ENCODE measurements at places on chromosomes 2 and 18.

DNA sequence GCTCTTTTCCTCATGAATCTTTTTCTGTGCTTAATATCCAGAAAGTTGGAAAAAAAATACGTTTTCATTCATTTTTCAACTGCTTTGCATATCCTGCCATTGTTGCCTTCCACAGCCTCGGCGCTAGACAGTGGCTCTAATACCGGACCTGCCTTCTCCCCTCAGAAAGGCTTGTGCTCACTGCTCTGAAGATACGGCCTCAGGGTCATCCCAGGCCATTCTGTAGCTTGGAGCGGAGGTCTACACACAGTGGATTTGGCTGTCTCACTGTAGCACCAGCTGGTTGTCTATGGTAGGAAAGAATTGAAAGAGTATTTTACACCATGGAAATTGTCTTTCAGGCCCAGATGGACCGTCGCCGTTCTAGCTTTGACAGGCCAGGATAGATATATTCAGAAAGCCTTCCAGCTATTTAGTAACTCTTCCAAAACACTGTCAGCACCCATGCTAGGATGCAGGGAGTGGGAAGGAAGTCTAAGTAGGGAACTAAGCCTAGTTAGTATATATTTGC, 242.0 kb downstream of the TMEM182 start:
- no peak for DNase-seq

GRCh38 chr18:10475276-10475653, 20.8 kb downstream of the APCDD1 start:
- DNase-seq: no peak

- no peak for DNase-seq
Observed at GRCh38 chr2:53075760-53076159, 691.8 kb upstream of the CHAC2 start.

DNA sequence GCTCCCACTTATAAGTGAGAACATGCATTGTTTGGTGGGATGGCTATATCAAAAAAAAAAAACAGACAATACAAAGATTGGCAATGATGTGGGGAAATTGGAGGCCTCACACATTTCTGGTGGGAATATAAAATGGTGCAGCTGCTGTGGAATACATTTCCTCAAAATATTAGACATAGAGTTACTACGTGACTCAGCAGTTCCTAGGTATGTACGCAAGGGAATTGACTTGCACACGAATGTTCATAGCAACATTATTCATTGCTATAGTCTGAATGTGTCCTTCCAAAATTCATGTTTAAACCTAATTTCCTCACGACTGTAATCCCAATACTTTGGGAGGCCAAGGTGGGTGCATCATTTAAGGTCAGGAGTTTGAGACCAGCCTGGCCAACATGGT, 2.3 kb upstream of the ARHGEF33 start:
- no peak for DNase-seq

GRCh38 chr2:15302154-15302553, 259.0 kb downstream of the NBAS start:
- DNase-seq: no peak

- DNase-seq: no peak
Observed at GRCh38 chr2:201880993-201881611, 74.8 kb downstream of the CDK15 start.

- no peak for DNase-seq
Observed at GRCh38 chr2:15788830-15789229, 151.5 kb upstream of the MYCN start.

DNA sequence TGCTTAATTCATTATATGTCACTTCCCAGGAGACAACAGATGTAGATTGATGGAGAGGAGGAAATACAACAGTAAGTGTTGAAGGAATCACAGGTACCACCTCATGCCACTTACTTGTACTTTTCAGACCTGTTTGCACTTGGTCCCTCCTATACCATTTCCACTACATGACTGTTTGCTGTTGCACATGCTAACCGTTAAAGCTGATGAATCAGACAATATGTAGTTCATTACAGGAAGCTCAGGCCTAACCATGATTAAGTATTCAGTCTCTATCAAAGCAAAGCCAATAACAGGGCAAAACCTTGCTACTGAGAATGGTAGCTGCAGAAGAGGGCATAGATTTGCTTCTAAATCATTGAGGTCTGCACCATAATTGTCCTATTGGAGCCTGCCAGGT, 30.2 kb upstream of the GRP start:
- DNase-seq: no peak

DNA sequence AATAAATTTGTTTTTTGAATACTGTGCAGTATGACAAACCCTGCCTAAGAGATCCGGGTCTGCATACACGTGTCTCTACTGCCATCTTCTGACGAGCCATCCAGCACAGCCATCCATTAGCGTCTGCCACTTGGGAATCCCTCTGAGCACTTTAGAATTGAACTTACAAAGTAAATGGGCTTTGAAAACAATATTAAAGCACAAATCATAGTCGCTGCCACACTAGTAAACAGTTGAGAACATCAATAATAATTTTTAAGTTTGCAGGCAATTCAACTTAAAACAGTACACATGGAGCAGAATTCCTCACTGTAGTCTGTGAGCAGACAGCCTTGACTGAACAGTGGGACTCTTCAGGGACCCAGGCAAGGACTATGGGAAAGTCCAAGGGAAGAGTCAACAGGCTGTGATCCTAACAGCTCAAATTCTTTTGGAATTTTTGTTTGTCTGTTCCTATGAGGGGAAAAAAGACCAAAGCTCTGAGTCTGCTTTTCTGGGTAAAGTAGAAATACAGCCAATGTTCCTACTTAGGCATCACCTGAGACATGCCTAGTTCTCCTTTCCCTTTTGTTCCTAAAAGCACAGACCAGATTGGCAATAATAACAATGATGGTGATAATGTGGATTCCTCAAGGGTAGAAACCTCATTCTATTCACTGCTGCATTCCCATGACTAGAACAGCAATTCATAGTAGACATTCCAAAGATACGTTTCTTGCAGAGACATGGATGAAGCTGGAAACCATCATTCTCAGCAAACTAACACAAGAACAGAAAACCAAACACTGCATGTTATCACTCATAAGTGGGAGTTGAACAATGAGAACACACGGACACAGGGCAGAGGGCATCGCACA, 92.9 kb downstream of the MREG start:
- DNase-seq: peak; percentile 79

DNA sequence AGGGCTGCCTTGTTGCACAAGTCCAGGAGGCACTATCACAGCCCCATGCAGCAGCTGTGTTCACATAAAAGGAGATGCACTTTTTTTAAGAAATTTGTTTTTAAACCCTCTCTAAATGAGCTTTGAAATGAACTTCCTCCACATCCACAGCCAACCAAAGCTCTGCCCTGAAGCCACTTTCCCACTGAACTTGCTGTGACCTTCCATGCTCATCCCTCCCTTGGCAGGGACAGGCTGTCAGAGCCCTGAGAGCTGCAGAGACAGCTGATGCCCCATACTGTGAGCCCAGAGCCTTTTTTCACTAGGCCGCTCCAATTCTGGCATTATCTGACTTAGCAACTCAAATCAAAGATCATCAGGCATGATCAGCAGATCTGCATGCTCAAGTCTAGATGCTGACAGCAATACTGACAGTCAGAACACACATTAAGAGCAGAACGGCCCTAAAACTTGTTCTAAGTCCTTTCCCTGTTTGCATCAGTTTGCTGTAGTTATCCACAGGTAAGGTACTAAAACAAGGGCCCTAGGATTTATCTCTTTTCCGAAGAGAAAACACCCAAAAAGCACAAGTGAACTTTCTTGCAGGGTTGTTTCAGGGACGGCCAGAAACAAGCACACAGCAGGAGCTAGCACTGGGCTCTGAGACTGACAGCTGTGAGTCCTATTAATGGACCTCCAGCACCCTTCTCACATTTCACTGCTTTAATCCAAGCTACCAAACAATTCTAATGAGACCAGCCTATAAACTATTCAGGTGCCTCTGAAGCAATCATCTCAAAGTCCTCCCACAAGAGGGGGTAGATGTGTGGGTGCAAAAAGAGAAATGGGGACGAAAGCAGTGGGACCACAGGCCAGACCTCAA, 34.9 kb downstream of the RNU4ATAC start:
- no peak for DNase-seq

GRCh38 chr2:124131276-124131675, 106.2 kb downstream of the CNTNAP5 start:
- no peak for DNase-seq
